ENCODE measurements at places on chromosomes 1 and 21.

DNA sequence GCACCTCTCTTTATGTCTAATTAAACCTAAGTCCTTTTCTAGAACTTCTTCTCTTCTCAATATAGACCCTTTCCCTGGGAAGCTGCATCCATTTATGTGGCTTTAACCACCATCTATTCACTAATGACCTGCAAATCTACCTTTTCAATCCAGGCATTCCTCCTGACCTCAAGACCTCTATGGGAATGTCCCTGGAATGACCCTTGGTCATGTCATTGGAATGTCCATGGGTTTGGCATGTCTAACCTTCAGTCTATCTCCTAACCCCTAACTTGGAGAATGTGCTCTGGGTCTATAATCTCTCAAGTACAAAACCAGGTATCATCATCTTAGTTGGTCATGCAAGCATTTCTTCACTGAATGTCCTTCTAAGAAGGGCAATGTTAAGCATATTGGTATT is 196.1 kb downstream of the KCNH1 start:
- H3K4me3 ChIP-seq = no peak overlapping the region
- DNase-seq = no peak
- no peak overlapping the region for H3K27ac ChIP-seq
- H3K36me3 ChIP-seq = no peaks in the 10 kb centered on the region
- peaks cover 5% of the 10 kb centered on the region for H3K4me1 ChIP-seq
- H3K27me3 ChIP-seq = peaks cover 2% of the 10 kb centered on the region

DNA sequence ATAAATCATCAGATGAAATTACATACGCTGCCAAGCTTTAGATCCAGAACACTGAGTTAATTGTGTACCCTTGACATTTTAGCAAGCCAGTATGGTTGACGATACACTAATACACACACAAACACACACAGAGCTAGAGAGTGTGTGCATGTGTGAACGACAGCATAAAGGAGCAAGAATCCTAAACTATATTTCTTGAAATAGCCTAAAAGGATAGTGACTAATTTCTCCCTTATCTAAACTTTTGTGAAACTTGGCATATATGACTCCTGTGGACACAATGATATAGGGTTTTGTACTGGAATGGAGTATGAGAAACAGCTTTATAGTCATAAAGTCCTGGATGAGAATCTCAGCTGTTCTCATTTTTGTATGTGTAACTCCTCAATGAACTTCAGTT is 65.1 kb upstream of the DMRTA2 start:
- no peaks in the 10 kb centered on the region for H3K27me3 ChIP-seq
- peaks cover 36% of the 10 kb centered on the region for H3K36me3 ChIP-seq
- no peak overlapping the region for H3K4me3 ChIP-seq

DNA sequence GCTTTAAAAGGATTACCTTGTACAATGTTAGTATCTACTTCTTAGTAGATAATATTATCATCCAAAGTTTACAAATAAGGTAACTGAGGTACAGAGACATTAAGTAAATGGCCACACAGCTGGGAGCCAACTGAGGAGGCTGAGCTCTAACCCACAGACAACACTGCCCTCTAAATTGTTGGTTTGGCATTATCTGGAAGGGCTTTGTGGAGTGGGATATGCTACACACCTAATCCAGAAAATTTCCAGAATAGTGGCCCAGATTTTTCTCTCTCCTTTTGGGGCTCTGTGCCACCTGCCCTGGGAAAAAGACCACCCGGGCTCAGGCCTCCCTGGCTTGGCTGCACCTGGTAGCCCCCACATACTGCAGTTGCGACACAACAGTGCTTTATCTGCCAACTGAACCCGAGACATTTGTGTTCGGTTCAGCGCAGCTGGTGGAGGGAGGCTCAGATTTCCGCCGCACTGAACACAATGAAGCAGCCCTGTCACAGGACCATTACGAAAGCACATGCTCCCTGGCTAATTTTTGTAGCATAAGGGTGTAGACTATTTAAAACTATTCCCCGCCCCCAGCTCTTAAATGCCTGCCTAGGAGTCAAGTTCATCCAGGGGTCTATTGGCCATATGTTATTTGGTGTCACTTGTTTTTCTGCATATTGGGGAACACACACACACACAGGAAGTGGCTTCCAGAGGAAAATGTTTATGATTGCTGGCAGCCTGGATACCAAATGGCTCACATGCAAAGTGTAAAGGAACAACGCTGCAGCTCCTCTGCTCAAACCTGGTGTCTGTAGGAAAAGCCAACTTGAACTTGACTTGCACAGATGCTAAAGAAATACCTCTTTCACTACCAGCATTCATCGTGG is 92.3 kb upstream of the ESRRG start:
- no peak overlapping the region for H3K27ac ChIP-seq
- H3K27me3 ChIP-seq = no peaks in the 10 kb centered on the region
- no peak overlapping the region for H3K4me3 ChIP-seq
- no peaks in the 10 kb centered on the region for H3K36me3 ChIP-seq

- H3K36me3 ChIP-seq = no peaks in the 10 kb centered on the region
- no peak overlapping the region for H3K27ac ChIP-seq
- peaks cover 18% of the 10 kb centered on the region for H3K27me3 ChIP-seq
- H3K4me1 ChIP-seq = no peaks in the 10 kb centered on the region
Observed at GRCh38 chr1:39711104-39711965, 20.1 kb upstream of the HPCAL4 start.

- H3K27ac ChIP-seq = no peak overlapping the region
- H3K36me3 ChIP-seq = no peaks in the 10 kb centered on the region
- H3K4me3 ChIP-seq = no peak overlapping the region
- no peaks in the 10 kb centered on the region for H3K27me3 ChIP-seq
- no peaks in the 10 kb centered on the region for H3K4me1 ChIP-seq
- DNase-seq = no peak
Observed at GRCh38 chr1:59521456-59521855, 224.6 kb downstream of the FGGY start.

GRCh38 chr1:10637834-10638558 is 158.4 kb downstream of the CASZ1 start:
- DNase-seq = no peak
- H3K36me3 ChIP-seq = no peaks in the 10 kb centered on the region
- no peak overlapping the region for H3K27ac ChIP-seq
- H3K4me1 ChIP-seq = no peaks in the 10 kb centered on the region

- no peak for DNase-seq
- H3K27ac ChIP-seq = no peak overlapping the region
- H3K27me3 ChIP-seq = no peaks in the 10 kb centered on the region
- H3K36me3 ChIP-seq = no peaks in the 10 kb centered on the region
- no peaks in the 10 kb centered on the region for H3K4me1 ChIP-seq
Observed at GRCh38 chr1:178354816-178355215, 141.9 kb downstream of the CLEC20A start.

GRCh38 chr1:79043506-79043905 is 37.0 kb upstream of the ADGRL4 start:
- H3K4me1 ChIP-seq = peaks cover 12% of the 10 kb centered on the region
- no peak overlapping the region for H3K4me3 ChIP-seq
- DNase-seq = no peak
- H3K27ac ChIP-seq = no peak overlapping the region

DNA sequence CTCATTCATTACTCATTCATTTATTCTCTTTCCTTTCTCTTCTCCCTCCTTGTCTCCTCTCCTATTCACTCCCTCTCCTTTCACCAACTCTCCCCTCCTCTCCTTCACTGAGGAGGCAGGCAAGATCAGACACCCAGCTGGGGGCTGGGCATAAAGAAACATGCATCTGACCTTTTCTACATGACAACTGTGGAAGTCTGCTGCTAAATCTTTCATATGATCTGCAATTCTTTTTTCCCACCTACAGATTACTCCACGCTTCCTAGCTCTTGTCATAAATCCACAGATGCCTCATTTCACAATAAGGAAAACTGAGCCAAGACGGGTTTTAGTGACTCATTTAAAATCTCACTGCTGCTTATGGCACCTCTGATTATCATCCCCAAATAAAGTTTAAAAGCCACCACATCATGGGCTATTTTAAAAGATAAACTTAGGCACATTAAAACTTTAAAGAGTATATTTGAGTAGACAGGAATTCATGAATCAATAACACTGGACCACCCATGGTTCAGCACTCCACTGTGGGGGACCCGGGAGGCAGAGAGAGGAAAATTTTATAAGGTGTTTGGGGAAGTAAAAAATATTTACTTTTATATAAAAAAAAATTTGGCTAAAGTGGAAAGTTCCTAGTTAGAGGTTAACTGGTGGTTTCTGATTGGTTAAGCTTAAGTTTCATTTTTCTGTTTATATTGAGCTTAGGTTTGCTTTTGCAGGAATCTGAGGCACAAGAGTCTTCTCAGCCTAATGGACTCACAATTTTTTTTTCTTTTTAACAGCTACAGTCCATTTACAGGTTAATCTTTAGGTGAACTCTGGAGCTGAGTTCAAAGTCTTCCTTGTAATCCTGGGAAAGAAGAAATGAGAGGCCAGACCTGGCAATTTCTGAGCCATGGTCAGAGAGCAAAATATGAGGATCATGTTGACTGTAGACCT is 55.8 kb upstream of the DNAH14 start:
- no peak for DNase-seq
- H3K36me3 ChIP-seq = no peaks in the 10 kb centered on the region
- H3K27me3 ChIP-seq = peaks cover 9% of the 10 kb centered on the region
- H3K4me1 ChIP-seq = no peaks in the 10 kb centered on the region
- H3K4me3 ChIP-seq = no peak overlapping the region

DNA sequence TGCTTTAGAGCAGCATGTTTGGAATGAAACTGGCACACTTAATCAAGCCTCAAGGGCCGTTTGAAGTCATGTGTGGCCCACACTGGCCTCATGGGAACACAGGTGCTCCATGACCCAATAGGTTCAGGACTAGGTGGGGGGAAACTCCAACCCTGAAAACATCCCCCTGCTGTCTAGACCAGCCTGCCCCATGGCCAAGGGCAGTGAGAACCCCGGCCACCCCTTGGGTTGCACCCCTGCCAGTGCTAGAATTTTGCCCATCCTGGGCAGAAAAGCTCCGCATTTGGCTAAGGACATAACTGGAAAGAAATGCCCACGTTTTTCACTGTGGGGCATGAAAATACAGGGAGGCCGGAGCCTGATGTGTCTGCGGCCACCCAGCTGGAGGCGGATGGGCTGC is 6.1 kb upstream of the PTGER3 start:
- no peak overlapping the region for H3K4me3 ChIP-seq
- DNase-seq = no peak
- peaks cover 3% of the 10 kb centered on the region for H3K4me1 ChIP-seq
- H3K36me3 ChIP-seq = peaks cover under 1% of the 10 kb centered on the region

DNA sequence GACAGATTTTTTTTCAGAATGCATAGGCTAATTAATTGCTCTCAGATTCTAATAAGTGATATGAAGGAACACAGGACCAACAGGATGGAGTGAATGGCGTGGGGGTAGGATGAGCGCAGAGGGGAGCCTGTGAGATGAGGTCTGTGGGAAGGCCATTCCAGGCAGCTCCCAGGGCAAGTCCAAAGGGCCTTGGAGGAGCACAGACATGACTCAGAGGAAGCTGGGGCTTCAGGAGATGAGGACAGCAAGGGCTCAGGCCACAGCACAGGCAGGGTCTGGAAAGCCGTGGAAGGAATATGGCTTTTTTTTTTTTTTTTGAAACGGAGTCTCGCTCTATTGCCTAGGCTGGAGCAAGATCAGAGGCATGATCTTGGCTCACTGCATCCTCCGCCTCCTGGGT is 35.1 kb downstream of the FMN2 start:
- no peak for DNase-seq
- H3K4me3 ChIP-seq = no peak overlapping the region
- no peaks in the 10 kb centered on the region for H3K27me3 ChIP-seq
- no peak overlapping the region for H3K27ac ChIP-seq
- H3K4me1 ChIP-seq = no peaks in the 10 kb centered on the region

DNA sequence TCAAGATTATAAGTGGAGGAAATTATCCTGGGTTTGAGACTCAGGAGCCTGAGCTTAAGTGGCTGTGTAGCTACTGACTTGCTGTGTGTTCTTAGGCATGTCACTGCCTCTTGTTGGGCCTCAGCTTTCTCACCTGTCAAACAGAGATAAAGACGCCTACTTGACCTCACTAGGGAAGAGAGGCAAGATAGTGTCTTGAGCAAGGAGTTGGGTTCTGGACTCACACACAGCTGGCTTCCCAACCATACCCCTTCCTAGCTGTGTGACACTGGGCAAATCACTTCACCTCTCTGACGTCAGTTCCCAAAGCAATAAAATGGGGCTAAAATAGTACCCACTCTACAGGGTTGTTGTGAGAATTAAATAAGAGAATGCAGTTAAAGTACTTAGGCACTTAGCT is 11.6 kb upstream of the EPB41 start:
- no peak overlapping the region for H3K27ac ChIP-seq
- H3K4me1 ChIP-seq = peaks cover 9% of the 10 kb centered on the region
- DNase-seq = no peak
- no peak overlapping the region for H3K4me3 ChIP-seq
- H3K27me3 ChIP-seq = no peaks in the 10 kb centered on the region
